ENCODE measurements at places on chromosomes 3 and 15. TPM values are rescaled to one million over a fixed set of nuclear protein-coding genes. Genes with fewer than 3 reads are reported as not detected.

COL8A1 gene
- 33.4 TPM for total RNA-seq

BNC1 gene
- total RNA-seq, result 0.17 TPM

CCDC9B gene
- total RNA-seq, result 27.4 TPM

LIPH gene
- total RNA-seq, result 0.47 TPM

ZNF80 gene
- not detected for total RNA-seq

PTX3 gene
- 3.6 TPM for total RNA-seq

ANKRD63 gene
- not detected for total RNA-seq

RAB6B gene
- 1.4 TPM for total RNA-seq

C3orf22 gene
- not detected for total RNA-seq

CLDND1 gene
- 57.3 TPM for total RNA-seq

GXYLT2 gene
- 7.8 TPM for total RNA-seq

SLC51B gene
- total RNA-seq, result 0.55 TPM

CLRN1 gene
- total RNA-seq, result 1.6 TPM

SLC33A1 gene
- 101 TPM for total RNA-seq

POC1A gene
- total RNA-seq, result 4.5 TPM

A4GNT gene
- total RNA-seq, result not detected

MAPK6 gene
- total RNA-seq, result 8.8 TPM
